ENCODE measurements at places on chromosomes 11 and 22. TPM values are rescaled to one million over a fixed set of nuclear protein-coding genes. Genes with fewer than 3 reads are reported as not detected.

- H3K4me1 ChIP-seq = no peaks in the 10 kb centered on the region
- no peaks in the 10 kb centered on the region for H3K27me3 ChIP-seq
- H3K27ac ChIP-seq = no peak overlapping the region
- no peak for DNase-seq
- peaks cover 4% of the 10 kb centered on the region for H3K36me3 ChIP-seq
These were observed 19.4 kb downstream of the TRMU start for GRCh38 chr22:46354993-46355305.

DNA sequence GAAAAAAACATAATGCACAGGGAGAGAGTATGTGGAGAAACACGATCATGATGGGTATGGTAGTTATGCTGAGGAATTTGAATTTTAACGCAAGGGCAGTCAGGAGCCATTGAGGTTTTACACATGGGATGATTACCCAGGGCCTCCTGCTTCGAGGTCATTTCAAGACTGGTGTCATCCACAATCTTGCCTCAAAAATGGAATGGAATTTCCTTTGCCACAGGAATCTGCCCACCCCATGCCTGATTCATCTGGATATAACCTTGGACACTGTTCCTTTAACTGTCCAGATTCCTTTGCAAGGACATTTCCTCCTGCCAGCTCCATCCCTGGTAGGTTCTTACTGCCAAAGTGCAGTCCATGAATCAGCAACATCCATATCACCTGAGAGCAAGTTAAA lies 655.9 kb upstream of the TENM4 start:
- no peak overlapping the region for H3K27ac ChIP-seq
- H3K27me3 ChIP-seq = no peaks in the 10 kb centered on the region
- no peak overlapping the region for H3K4me3 ChIP-seq
- H3K4me1 ChIP-seq = no peaks in the 10 kb centered on the region
- no peaks in the 10 kb centered on the region for H3K36me3 ChIP-seq

DNA sequence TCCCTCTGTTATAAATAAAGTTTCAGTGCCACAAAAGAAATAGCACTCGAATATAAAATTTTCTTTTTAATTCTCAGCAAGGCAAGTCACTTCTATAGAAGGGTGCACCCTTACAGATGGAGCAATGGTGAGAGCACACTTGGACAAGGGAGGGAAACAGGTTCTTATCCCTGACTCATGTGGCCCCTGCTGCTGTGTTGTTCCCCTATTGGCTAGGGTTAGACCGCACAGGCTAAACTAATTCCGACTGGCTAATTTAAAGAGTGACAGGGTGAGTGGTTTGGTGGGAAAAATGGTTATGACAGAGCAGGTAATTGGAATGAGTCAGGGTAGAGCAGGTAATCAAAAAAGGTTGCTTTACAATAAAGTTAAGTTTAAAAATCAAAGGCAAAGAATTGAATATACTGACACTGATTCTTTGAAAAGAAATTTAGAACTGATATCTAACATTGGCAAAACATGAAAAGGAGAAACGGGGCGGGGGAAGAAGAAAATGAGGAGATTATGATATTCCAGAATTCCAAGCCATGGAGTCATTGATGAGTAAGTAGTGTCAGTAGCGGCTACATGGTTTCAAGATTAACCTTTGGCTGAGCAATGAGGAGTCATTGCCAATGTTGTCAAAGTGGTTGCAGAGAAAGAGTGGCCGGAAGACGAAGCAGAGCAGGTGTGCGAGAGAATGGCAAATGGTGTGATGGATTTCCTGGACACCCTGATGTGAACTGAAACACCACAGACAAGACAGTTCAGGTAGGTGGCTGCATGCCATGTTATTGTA lies 48.4 kb upstream of the MRGPRX1 start:
- no peak overlapping the region for H3K4me3 ChIP-seq
- DNase-seq = peak; percentile 53
- no peaks in the 10 kb centered on the region for H3K4me1 ChIP-seq
- H3K36me3 ChIP-seq = no peaks in the 10 kb centered on the region
- H3K27me3 ChIP-seq = peaks cover 22% of the 10 kb centered on the region
- no peak overlapping the region for H3K27ac ChIP-seq

DNA sequence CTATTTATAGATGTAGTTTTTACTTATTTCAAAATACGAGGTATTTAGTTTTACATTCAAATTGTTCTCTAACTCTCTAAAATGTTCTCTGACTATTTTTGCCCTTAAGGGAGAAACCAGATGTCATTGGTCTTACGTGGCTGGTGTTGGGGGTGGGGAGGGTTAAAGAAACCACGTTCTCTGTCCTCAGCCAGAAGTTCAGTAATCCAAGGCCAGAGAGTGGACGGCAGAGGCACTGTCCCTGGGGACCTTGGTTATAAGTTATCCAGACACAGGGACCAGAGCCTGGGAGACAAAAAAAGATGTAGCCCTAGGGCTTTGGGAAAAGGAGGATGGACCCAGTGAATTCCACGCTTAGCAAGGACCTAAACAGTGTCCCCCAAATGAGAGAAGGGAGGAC lies 706 bp upstream of the OR51E1 start:
- no peak for DNase-seq
- H3K27me3 ChIP-seq = peaks cover 3% of the 10 kb centered on the region
- no peak overlapping the region for H3K27ac ChIP-seq
- no peak overlapping the region for H3K4me3 ChIP-seq
- H3K4me1 ChIP-seq = no peaks in the 10 kb centered on the region

Gene DERL3
- 2.3 TPM for total RNA-seq

Gene CEP126
- 2.0 TPM for total RNA-seq

- DNase-seq = peak; percentile 91
- no peak overlapping the region for H3K27ac ChIP-seq
- no peaks in the 10 kb centered on the region for H3K27me3 ChIP-seq
- no peak overlapping the region for H3K4me3 ChIP-seq
These were observed 2.7 kb upstream of the CDC42BPG start for GRCh38 chr11:64846998-64847666.

- no peaks in the 10 kb centered on the region for H3K4me1 ChIP-seq
- H3K36me3 ChIP-seq = no peaks in the 10 kb centered on the region
- DNase-seq = peak; percentile 12
- H3K27ac ChIP-seq = no peak overlapping the region
These were observed 149.9 kb downstream of the FEZ1 start for GRCh38 chr11:125346179-125346530.

Gene GRM5
- not detected for total RNA-seq

Gene APOBEC3C
- 7.6 TPM for total RNA-seq

- no peak overlapping the region for H3K4me3 ChIP-seq
- no peaks in the 10 kb centered on the region for H3K36me3 ChIP-seq
- H3K27ac ChIP-seq = no peak overlapping the region
- no peak for DNase-seq
- peaks cover 8% of the 10 kb centered on the region for H3K4me1 ChIP-seq
- H3K27me3 ChIP-seq = no peaks in the 10 kb centered on the region
These were observed 18.0 kb downstream of the TENM4 start for GRCh38 chr11:79422866-79423265.

Gene TRMT112
- 161 TPM for total RNA-seq

Measured in GM23248 (cell line).